ENCODE measurements at places on chromosomes 5 and 9.

DNA sequence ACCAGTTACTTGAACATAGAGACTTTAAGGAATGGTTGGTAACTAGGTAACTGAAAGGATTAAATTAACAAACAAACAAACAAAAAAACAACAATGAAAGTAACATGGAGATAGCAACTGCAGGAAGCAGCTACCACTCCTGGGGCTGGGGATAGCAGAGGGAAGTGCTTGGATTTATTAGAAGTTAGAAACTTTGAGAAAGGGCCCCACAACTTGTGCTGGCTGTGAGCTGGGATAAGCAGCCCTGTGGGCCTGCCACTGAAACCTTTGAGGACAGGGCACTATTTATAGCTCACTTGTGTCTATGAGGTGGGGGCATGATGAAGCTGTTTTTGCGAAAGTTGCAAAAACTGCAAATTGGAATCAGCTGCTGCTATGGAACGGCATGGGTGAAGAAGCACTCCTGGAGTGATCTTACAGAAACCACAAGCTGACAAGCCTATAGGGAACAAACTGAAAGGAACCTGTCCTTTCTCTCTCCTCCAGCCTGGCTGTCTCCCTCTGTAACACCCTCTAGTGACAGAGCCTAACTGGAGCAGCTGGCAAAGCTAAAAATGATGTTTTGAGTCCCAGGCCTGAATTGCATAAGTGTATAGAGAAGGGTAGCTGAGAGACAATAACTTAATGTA lies 91.4 kb upstream of the RANBP6 start:
- peak; percentile 1 for DNase-seq

DNA sequence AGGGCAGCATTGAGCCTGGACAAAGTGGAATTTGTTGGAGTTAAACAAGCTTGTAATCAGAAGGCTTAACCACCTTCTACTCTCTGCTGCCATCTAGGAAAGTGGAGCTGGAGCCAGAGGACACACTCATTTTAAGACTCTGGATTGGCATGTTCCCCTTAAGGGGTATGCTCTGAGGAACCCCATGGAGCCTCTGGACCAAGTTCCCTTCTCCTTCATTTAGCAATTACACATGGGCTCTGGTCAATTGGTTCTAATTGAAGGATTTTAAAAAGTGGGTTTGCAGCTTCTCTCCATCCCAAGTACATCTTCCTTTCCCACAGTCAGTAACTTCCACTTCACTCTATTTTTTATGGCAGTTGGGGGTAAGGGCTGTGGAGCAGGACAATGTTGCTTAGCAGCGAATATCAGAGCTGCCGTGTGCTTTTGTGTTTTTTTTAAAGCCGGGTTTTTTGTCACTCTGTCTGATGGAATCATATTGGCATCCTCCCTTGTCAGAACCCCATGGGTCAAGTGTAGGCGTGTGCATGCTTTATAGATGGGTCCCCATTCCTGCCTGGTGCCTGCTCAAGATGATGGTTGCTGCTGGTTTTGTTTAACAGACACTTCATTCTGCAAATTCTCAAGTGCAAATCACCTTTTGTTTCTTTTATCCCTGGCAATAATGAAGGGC lies 330.7 kb upstream of the ADAMTSL1 start:
- no peak for DNase-seq

DNA sequence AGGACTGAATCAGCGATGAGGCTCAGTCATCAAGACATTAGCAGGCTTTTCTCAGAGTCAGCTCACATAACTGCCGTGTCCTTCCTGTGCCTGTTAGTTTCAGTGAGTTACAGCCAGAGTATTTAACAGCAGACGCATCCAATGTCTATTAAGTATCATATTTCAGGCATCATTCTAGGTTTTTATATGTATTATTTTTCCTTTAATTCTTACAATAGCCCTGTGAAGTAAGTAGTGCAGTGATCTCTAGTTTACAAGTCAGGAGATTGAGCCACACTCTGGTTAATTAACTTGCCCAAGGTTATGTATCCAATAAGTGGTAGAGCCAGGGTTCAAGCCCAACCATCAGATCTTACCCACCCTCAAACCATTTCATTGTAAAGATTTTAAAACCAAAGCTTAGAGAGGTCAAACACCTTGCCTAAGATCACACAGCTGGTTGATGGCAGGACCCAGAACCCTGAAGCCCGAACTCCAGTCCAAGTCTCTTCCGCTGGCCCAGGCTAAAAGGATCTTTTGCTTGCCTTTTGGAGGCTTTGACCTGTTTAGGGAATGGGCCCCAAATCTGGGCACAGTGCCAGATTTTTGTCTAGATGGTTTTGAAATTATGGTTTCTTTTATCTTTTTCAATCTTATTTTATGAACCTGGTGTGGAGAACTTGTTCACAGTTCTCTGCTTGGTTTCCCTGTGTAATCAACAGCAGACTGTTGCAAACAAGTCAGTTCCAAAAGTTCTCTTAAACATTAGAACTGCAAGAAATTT lies 261.2 kb upstream of the CLINT1 start:
- no peak for DNase-seq

DNA sequence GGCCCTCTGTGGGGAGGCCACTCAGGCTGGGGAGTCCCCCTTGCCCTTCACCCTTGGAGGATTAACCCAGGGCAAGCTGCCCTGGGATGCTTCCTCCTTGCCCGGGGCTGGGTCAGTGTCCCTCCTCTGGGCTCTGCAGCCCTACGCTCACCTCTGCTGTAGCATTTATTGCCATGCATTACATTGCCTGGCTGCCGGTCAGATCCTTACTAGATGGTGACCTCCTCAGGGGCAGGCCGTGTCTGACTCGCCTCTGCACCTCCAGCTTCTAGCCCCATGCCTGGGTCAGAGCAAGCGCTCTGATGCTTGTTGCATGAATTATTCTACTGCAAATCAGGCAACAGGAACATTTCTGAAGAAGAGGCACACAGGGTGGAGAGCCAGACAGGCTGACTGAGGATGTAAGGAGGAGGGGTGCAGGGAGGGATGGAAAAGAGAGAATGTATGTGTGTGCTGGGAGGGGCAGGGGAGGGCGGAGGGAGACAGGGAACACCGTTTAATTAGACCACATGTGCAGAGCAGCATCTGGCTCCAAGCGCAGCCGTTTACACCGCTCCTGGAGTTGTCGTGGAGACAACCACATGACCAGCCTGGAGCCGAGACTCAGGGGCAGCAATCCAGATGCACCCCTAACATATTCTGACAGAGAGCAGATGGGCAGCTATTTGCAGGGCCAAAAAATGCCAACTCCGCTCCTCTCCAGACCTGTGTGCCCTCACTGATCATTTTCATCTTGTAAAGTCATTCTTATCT lies 117.0 kb downstream of the CRB2 start:
- DNase-seq = no peak

GRCh38 chr5:142779163-142779840 lies 9.1 kb downstream of the ARHGAP26 start:
- DNase-seq = no peak

- no peak for DNase-seq
Observed at GRCh38 chr5:120730214-120730613, 266.1 kb downstream of the PRR16 start.

GRCh38 chr9:111348821-111349271 lies 18.8 kb upstream of the OR2K2 start:
- no peak for DNase-seq

- no peak for DNase-seq
Observed at GRCh38 chr5:39341896-39342295, 22.4 kb downstream of the C9 start.

- no peak for DNase-seq
Observed at GRCh38 chr5:102483736-102484135, 15.1 kb downstream of the SLCO6A1 start.

DNA sequence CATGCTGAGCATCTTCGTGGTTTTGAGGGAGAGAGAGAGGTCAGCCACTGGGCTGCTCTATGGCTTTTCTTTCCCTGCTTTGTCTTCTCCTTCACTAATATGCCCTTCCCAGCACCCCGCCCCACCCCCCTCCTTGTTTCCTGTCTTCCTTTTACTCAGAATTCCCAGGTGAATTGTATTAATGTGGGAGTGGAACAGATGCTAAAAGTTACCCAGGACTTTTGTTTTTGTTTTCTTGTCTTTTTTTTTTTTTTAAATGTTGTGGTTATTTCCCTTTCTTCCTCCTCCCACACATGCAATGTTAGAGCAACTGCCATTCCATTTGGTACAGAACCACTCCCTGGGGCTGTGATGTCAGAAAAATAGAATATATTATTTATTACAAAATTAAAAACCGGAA lies 442.7 kb upstream of the CD180 start:
- DNase-seq = no peak

DNA sequence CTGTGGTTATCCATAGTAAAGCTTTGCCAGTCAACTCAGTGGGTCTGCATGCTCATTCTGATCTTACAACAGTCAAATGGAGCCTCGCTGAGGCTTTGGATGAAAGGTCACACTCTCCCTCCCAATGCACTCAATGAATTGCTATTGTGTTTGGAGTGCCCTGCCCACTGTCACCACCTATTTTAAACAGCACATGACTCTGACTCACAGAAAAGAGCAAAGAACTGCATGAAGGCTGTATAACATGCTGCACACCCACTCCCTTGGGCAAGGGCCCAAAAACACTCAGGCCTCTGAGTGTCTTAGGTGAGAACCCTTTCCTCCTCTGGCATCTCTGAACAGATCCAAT lies 118.7 kb upstream of the CCDC112 start:
- DNase-seq = peak; percentile 36

DNA sequence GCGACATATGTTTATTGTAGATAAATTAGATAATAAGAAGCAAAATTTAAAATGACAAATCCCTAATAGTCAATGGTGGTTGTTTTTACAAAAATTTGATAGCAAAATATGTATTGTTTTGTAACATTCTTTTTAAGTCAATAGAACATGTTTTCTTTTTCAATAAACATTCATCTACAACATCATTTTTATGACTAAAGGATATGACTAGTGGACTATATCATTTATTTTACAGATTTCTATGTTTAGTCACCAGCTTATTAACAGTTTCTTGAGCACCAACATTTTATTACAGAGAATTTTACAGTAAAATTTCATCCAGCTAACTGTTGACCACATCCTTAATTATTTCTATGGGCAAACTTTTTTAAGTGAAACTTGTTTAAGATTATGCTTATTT lies 114.7 kb upstream of the IL7R start:
- no peak for DNase-seq

DNA sequence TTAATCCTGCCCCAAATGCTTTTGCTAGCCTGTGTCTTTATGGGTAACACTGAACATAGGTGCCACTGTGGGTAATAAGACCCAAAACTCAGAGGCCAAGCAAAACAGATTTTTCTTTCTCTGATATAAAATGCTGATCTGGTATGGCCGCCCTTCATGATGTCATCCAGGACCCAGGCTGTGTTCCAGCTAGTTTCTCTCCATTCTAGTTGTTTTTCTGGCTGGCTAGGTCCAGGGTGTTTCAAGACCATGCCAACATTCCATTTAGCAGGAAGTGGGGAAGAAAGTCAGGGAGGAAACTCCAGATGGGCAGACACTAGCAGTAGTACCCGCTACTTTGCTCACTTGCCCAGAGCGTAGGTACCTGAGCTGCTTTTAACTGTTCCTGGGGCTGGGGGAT lies 183.9 kb upstream of the OTULINL start:
- no peak for DNase-seq

DNA sequence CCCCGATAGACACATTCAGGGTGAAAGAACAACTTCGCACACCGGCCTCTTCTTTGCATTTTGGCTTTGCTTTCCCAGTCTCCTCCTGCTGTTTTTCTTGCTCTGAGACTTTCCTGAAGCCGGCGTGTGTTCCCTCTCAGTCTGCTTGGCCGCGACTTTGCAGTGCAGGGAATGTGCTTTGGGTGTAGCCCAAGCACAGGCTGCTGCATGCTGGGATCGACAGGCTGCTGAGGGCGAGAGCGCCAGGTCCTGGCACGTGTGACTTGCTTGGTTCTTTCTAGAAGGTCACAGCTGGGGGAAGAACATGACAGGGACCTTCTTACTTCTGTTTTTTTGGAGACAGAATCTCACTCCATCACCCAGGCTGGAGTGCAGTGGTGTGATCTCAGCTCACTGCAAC lies 40.6 kb downstream of the TENT4A start:
- DNase-seq = no peak

Measured in activated CD4-positive, alpha-beta T cell treated with anti-CD3 and anti-CD28 coated beads, Interleukin-2, Interleukin-4, amounts not matched to agents 100 ng/mL and 50 ng/mL, durations not matched to agents 16 hours and 8 hours (primary cell).